KBM-7 (cell line): ENCODE measurements at places on chromosomes 11 and 22.

DNA sequence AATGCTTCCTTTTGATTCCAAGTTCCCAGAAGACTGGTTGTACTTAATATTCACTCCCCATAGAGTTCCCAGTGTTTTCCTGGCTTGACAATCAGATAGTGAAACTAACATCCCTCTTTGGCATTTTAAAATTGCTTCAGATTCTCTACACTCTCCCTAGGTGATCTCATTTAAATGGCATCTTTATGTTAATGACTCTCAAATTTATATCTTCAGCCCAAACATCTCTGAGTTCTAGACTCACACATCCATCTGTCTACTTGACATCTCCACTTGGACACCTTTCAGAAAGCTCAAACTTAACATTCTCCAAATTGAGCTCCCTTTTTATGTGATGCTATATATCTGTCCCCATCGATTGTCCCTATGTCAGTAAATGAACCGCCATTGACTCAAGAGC lies 232.0 kb downstream of the NTM start:
- DNase-seq = no peak

GRCh38 chr11:47854667-47855066 lies 6.5 kb upstream of the NUP160 start:
- DNase-seq = no peak

GRCh38 chr22:17781319-17782031 lies 7.2 kb upstream of the BID start:
- no peak for DNase-seq

GRCh38 chr11:109197656-109198055 lies 224.3 kb upstream of the C11orf87 start:
- peak; percentile 56 for DNase-seq

DNA sequence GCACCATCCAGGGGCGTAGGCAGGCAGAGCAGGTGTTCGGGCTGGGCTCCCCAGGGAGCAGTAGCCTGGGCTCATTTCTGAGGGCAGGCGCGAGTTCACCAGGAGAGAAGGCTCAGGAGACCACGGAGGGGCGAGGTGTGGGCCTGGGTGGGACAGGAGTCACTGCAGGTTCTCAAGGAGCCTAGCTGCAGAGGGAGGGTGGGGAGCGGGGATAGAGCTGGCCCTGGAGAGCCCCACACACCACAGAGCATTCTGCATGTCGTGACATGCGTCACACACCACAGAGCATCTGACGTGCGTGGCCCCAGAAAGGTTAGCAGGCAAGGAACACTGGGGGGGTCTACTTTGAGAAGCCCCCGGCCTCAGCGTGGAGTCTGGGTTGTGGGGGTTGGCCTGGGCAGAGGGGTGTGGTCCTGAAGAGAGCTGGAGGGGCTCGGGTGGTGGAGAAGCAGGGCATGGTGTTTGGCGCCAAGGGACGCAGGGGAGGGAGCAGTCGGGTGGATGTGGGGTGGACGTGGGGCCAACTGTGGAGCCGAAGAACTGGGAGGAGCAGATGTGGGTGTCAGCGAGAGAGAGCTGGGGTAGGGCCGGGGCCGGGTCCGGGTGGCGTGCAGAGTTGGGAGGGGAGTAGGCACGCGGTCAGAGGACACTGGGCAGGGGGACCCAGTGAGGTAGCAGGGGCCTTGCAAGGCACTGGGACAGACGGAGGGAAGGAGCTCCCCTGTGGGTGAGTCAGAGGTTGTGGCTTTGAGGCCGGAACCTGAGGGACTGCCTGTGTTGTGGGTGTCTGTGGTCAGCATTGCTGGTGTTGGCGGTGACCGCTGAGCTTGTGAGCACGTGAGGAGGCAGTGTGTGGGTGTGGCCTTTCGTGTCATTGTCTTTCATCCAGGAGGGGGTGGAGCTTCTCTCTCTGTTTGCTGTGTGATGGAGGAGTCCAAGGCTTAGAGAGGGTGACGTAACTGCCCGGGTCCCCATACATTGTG lies 25.5 kb downstream of the CTTN start:
- peak; percentile 78 for DNase-seq

- no peak for DNase-seq
These were observed 8.7 kb downstream of the ALDH3B2 start for GRCh38 chr11:67665541-67666302.

DNA sequence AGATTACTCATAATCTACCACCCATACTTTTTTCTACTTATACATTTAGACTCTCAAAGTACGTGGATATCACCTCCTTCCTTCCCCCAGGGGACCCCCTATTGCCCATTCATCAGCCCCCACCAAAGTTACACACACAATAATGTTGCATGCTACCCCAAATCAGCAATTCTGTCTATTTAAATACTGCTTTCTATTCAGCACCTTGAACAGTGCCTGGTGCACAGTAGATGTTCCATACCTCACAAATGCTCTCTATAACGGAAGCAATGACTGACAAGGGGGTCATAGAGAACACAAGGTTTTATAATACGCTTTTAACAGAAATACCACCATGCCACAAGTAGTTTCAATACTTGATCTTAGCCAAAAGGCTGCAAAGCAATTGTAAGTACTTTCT lies 370.7 kb downstream of the MIAT start:
- DNase-seq = no peak

- no peak for DNase-seq
These were observed 31.2 kb upstream of the ETS1 start for GRCh38 chr11:128618603-128619002.

DNA sequence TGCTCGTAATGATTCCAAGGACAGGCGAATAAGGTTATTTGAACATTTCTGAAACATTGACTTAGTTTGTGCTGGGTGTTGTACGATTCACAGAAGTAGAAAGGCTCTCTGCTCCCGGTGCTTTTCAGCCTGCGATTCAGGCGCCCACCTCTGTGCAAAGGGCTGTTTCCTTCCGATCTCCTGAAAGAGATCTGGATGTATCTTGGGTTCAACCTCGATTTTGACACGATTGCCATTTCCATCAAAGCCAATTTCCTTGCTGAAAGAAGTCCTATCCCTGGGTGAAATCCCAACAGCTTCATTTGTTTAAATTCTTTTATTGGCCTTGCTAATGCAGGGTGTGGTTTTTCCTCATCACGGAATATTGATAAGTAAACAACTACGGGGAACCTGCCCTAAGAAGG lies 1.1 kb upstream of the ZC3H12C start:
- no peak for DNase-seq

DNA sequence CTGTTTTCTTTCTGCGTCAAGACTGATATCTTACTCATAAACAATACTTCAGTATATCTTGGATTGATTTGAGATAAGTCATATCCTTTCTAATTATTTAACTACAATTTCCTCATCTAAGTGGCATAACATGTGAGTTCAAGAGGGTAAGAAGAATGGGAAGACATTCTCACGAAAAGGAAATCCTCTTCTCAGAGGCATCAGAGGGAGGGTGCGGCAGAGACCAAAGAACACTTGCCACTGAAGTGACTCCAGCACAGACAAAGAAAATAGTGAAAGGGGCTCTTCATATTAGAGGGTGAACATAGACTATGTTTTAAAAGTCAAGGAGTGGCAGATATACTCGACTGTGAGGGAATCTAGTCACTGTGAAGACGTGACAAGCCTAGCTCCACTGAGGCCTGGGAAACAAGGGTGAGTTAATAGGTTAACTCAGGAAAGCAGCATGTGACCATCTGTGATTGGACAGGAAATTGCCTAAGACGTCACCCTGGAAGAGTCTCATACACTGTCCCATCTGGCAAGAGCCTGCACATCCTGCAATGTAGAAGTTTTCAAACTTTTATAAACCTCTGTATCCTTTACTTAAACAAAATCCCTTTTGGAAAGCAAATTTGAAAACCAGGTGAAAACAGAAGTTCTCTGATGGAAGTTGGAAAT lies 1.9 kb upstream of the MMP1 start:
- DNase-seq = no peak

DNA sequence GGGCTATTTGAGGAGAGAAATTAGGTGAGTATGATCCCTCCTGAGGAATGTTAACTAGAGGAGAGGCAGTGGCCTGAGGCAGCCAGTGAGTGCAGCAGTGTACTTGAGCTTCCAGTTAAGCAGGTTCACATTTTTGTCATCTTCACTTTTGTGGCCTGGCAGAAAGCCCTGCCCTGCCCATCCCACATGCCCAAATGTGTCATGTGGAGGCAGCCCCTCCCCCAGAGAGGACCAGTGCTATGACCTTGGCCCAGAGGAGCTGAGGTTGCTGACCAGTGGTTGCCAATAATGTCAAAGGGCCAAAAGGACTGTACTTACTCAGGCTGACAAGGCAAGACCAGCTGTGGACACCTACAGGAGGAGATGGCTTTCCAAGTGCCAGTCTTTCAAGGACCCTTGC lies 17.6 kb upstream of the GRK2 start:
- no peak for DNase-seq

- DNase-seq = peak; percentile 69
These were observed 113.1 kb upstream of the NNMT start for GRCh38 chr11:114183044-114183511.

DNA sequence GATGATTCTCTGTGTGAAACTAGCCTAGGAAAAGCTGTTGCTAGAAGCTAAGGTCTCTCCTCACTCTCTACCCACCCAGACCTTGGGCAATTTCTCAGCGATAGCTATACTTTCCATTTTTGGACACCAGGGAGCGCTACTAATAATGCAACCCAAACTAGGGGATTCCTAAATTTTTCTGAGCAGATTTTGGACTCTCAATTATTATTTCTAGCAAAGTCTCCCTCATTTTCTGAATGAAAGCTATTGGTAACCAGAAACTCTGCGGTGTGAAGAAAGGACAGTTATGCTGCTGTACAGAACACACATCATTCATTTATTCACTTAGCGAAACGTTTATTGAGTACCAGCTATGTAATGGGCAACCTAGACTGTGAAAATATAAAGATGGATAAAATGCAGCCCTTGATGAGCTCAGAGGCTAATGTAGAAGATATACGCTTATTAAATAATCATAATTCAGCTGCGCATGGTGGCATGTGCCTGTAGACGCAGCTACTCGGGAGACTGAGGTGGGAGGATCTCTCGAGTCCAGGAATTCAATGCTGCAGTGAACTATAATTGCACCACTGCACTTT lies 6.1 kb upstream of the STIM1 start:
- peak; percentile 85 for DNase-seq

DNA sequence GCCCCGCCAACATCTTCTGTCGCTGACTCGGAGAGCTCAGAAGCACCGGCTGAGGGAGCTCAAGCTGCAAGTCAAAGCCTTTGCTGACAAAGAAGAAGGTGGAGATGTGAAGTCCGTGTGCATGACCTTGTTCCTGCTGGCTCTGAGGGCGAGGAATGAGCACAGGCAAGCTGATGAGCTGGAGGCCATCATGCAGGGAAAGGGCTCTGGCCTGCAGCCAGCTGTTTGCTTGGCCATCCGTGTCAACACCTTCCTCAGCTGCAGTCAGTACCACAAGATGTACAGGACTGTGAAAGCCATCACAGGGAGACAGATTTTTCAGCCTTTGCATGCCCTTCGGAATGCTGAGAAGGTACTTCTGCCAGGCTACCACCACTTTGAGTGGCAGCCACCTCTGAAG lies 6.7 kb downstream of the RAG1 start:
- DNase-seq = no peak

GRCh38 chr11:82315093-82315492 lies 418.6 kb downstream of the FAM181B start:
- peak; percentile 13 for DNase-seq

DNA sequence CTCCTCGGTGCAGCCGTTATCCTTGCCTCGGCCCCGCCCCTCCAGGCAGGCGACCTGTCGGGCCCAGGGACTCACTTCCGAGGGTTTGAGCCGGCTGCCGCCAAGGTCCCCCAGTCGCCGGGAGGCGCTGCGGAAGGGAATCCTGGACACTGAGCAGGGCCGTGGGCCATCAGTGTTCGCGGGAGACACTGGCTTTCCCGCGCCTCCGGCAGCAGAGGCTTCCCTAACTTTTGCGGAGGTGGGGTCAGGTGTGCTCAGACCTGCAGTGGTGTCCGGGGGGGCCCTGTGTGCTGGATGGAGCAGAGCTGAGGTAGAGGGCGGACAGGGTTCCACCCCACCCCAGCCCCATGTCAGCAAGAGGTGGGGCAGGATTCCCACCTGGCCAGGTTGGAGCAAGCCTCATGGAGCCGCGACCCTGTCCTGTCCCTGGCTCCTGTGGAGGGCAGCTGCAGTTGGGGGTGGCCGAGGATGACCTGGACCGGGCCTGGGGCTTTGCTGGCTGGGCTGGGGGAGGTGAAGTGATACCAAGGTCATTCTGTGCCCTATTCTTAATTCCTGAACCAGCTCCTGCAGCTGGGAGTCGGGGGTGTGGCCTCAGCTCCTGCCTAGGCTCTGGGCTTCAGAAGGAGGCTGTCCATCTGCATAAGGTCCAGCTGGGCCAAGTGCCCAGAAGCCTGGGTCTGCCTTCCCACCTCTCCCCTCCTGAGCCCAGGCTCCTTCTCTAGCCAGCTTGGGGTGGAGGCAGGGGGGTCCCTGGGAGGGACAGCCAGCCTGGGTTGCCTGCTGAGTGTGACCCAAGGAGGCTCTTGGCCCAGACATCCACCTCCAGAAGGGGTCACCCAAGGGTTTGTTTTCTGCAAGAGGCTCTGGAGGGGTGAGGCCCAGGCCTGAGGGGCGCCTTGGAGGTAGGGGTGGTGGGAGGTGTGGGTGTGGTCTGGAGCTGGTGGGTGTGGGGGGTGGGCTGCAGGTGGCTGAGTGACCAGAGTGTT lies 8.4 kb downstream of the TSPAN4 start:
- no peak for DNase-seq

DNA sequence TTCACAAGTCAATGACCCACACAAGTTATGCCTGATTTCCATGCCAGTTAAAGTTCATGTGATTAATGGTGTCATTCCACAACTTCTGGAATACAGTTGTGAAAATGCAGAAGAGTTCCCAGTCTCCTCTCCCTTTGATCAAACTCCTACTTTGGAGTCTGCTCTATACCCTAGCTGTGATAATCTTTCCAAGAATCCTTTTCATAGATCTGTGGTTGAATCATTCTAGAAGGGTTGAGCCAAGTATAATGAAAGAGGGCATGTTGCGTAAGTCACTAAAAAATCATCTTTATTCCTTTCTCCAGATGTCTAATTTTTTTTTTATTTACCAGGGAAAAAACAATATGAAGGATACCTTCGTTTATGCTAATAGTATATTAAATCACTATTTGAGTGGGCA lies 89.7 kb upstream of the CARD18 start:
- DNase-seq = no peak

DNA sequence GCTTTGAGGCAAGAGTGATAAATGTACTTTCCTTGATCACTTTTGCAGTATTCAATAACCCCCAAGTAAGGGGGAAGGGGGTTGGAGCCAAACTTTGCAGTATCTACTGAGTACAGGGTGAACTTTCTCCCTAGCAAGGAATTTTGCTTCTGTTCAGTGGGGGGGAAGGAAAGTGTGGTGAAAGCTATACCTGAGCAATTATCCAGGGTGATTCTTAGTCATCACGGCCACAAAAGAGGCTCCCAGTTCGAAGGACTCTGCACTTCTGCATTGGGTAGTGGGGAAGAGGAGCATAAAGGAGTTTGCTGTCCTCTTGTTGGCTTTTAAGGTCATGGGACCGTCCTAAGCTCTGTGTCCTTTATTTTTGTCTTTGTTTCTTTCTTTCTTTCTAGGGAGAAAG lies 346.5 kb upstream of the SYN3 start:
- DNase-seq = no peak

GRCh38 chr22:31272522-31273446 lies 19.5 kb downstream of the PIK3IP1 start:
- DNase-seq = peak; percentile 61
